ENCODE measurements at places on chromosomes 3 and 15.

DNA sequence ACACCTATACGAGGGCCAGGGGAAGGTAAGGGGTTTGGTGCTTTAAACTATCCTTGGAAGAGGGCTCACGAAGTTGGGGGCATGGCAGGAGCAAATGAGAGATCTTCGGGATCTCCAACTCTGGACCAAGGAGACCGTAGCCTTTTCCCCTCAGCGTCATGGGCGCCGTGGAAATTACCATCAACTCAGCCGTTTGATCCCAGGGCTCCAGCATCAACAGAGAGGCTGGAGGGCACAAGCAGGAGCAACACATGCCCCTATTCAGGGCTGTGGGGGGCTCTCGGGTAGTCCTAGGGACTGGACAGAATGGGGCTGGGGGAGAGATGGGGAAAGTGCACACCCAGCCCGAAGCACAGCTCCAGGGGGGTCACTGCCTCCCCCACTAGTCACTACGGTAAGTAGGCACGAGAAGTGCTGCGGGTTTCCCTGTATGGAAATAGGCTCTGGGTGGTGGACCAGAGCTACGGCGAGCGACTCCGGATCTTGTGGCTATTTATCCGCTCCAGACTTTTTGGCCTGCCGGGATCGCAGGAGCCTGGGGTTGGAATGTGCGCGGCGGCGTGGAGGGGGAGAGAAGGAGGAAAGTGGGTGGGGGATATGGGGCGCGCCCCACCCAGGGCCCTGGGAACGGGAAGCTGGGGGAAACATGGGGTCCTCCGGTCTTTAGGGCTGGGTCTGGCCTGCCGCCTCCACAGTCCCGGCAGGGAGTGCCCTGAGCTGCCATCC is 539 bp upstream of the LAMB2 start:
- DNase-seq: peak; percentile 84

GRCh38 chr3:158451405-158452055 is 119.5 kb upstream of the MLF1 start:
- DNase-seq: no peak

GRCh38 chr3:82942041-82942440 is 1180.6 kb upstream of the GBE1 start:
- no peak for DNase-seq

- no peak for DNase-seq
Measured at GRCh38 chr3:169694117-169694516, 30.6 kb upstream of the MECOM start.

DNA sequence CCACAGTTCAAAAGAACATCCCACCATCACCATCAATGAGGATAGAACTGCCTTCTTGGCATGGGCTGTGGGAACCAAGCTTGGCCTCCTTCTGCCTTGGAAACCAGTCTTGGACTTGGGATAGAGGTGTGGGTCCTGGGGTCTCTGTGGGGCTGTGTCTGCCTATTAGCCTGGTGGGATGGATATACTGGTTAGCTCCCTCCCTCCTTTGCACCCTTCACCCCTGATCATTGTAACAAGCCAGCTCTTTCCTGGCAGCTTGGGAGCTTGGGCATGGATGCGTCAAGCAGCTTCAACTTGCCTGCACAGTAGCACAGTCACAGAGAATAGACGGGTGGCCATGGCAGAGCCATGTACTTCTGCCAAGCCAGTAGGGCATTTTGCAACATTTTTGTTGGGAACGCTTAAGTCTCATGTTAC is 65.2 kb downstream of the SMAD6 start:
- no peak for DNase-seq

DNA sequence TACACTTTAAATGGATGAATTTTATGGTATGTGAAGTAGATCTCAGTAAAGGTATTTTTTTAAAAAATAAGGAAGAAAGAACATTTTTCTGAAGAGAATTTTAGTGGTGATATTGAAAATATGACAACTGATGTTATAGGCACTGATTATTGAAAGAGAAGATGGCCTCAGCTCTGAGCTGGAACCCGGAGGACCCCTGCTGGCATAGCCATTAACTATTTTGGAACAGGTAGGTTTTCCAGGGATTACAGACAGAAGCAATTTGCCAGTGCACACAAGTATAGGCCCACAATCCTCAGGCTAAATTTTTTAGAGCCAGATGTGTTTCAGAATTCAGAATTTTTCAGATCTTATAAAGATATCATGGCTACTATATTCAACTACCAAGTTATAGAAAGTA is 315.9 kb upstream of the GPR149 start:
- DNase-seq: no peak

DNA sequence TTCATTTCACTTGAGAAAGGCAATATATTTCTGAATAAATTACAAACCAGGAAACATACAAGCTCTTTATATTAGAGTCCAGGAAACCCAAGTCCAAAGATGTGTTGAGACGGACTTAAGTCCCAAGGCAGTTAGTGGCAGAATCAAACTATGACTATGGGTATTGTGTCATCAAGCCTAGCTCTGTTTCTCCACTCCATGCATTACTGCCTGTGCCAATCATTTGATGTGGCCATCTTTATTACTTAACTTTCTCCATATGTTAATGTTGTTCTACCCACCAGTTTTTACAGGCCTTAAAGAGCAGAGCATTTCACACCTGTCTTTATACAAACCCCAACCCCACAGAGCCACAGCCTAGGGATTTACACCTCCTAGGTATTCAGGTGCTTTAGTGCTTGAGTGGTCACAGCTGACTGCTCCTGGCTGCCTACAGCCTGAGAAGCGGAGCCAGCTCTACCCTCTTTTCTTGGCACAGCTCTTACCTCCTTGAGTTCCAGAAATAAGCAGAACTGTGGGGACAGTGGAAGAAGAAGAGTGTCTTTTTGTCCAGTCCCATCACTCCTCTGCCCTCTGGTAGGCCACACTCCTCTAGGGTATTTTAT is 92.1 kb downstream of the DTWD1 start:
- DNase-seq: no peak

DNA sequence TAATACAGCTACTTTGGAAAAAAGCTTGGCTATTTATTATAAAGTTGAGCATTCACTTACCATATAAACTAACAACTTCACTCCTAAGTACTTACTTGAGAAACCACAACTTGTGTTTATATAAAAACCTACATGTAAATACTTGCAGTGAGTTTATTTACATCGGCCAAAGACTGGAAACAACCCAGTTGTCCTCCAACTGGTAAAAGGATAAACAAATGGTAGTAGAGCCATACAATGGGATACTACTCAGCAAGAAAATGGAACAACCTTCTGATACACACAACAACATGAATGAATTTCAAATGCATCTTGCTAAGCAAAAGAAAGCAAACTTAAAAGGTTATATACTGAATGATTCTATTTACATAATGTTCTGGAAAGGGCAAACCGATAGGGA is 63.7 kb downstream of the SLC7A14 start:
- DNase-seq: no peak

DNA sequence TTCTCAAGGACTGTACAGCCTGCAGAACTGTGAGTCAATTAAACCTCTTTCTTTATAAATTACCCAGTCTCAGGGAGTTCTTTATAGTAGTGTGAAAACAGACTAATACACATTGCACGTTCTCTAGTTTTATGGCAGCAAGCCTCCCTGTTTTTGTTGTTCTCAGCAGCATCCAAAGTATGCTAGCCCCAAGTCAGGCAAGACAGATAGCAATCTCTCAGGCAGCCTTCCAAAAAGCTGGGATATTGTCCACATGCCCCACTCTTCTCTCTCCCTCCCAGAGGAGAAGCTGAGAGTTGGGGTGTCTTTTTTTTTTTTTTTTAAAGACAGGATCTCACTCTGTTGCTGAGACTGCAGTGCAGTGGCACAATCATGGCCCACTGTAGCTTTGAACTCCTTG is 130.6 kb downstream of the ISL2 start:
- DNase-seq: no peak

DNA sequence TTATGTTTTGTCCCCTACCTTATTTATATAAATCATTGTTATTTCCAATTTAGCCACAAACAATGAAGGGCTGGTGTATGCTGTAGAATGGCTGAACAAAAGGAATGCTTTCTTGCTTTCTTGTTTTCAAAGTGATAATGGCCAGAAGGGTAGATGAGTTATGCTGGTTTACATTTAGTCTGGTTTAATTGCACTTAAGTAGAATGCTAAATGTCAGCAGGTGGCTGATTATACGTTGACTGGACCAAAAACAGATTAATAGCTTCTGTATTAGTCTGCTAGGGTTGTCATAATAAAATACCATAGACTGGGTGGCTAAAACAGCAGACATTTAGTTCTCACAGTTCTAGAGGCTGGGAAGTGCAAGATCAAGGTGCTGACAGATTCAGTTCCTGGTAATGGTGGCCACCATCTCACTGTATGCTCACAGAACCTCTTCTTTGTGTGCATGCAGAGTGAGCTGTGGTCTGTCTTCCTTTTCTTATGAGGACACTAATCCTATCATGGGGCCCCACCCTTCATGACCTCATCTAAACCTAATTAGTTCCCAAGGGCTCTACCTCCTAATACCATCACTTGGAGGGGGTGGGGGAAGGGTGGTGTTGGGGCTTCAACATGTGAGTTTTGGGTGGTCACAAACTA is 17.1 kb upstream of the XIRP1 start:
- no peak for DNase-seq

GRCh38 chr15:39127925-39128617 is 452.8 kb upstream of the THBS1 start:
- DNase-seq: no peak
